ENCODE measurements at places on chromosomes 3 and 15.

DNA sequence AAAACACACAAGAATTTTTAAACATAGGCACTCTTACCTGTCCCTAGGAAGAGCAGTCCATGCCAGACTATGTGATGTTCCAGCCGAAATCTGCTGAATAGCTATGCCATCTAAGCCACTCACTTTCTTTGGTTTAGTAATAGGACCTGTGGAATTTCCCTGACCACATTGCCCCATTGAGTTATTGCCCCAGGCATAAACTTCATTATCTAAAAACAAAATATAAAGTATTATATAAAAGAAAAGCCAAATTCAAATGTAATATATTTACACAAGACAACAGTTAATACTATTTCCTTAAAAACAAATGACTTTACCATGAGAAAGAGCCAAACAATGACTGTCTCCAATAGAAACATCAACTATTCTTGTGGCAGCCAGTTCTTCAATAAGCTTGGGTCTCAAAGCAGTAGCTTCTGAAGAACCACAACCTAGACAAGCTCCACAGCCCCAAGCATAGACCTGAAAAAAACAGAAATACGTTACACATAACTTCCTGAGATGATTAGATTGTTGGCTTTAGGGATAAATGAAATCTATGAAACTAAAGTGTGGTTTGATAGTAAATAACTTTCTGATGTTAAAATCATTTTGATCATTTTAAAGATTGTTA lies 84.3 kb downstream of the HERC1 start:
- no peak for DNase-seq

- no peak for DNase-seq
Measured at GRCh38 chr15:83733206-83733605, 79.3 kb downstream of the ADAMTSL3 start.

DNA sequence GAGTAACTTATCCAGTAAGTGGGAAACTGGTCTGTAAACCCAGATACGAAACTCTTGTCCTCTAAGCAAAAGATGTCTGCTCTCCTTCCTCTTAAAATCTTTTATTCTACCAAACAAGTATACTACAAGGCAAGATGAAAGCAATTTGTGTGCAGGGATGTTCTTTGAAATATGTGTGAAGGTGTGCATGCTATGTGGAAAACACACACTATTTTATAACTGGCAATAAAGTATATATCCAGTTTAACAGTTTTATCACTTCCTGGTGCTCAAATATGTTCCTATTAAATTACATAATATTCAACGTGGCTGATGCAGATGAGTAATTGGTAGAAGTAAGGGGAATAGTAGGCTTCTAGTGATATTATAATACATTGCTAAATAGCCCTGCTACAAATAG lies 566.5 kb downstream of the ROBO2 start:
- no peak for DNase-seq

DNA sequence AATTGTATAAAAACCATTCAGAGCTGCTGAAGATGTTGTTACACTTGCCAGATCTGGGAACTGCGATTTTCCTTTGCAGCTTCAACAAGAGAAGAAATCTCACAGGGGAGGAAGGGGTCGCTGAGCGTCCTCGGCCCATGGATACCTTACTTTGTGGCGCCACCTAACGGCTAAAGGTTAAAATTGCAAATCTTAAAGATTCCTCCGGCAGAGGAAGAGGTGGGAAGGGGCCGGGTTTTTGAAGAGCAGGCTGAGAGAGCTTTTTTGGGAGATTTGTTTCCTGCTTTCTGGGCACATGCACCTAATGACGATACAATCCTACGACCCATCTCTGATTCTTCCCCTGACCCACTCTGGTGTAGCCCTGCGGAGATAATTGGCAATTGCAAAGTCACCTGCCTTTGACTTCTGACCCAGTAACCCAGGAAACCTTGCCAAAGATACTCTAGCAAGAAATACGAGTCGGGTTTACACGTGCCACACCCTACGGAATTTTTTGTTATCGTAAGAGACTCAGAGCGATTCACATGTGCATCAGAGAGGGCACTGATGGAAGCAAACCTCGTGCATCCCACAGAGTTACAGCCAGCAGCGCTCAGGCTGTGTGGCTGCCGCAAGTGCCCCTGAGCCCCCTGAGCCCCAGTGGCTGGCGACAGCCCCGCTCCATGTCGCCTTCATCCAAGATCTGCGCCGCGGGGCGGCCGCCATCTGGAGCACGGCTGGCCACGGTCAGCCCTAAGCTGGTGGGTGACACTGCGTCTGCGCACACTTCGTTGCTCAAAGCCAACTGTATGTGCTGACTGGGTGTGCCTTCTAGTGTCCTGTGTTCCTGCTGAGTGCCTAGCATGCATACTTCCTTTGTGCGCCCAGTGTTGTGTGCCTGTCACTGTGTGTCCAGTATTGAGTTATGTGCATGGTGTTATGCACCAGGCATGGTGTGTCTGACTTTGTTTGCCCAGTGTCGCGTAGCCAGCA lies 55.2 kb upstream of the CHRNA7 start:
- DNase-seq = peak; percentile 53

DNA sequence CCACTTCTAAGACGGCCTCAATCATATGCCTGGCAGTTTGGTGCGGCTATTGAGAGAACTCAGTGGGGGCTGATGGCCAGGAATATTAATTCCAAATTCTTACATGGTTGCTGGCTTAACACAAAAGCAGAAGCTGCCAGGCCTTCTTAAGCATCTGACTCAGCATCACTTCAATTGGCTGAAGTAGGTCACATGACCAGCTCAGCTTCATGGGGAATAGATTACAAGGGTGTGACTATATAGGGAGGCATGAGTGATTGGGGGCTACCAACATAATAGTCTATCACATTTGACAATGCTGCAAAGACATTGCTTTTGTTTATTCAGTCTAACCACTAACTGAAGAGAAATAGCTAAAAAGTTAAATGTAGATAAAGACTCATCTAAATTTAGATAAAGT lies 101.6 kb upstream of the ANKRD28 start:
- DNase-seq = no peak

GRCh38 chr3:61685755-61686154 lies 124.4 kb downstream of the PTPRG start:
- DNase-seq = no peak

- peak; percentile 83 for DNase-seq
Measured at GRCh38 chr15:62059816-62060112, 483 bp downstream of the VPS13C start.

DNA sequence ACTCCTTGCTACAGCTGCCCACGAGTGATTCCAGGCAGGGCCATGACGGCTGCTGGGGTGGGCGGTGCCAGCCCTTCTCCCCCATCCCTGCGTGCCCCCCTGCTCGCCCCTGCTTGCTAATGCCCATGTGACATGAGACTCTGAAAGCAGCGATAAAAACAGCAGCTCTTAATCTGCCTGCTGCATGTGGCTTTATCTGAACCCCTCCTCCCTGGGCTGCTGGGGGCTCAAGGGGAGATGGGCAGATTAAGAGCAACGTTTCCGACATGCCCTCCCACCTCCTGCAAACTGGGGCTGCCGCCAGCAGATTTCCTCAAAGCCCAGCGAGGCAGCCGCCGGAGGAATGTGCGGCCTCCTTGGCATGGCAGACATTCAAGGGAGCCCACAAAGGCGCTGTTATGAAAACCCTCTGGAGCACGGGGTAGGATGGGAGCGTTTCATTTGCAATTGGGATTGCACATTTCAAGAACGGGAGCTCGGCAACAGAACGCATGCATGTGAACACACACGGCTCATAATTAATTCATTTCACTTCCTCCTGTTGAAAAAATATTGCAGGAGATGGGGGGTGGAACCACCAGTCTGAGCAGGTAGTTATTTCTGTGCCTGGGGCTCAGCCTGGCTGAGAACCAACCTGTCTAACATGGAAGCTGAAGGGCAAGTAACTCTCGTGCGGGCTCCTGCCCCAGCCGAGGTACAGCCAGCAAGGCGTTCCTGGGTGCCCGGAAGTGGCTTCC lies 504.2 kb upstream of the PROK2 start:
- peak; percentile 49 for DNase-seq

DNA sequence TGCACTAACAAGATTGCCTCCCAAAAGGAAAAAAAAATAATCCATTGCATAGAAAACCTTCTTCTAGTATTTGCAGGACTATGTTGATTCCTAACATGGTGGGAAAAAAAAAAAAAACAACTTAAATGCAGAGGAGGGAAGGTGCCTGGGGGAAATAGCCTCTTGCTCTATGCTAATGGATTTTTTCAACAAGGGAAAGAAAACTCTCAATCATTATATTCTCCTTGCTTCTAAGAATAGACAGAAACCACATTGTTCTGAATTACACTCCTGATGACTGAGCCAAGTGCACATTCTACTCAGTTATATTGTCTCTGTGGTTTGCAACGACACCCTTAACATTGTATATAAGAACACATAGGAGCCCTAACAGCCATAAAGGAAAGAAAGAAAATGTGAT lies 760.2 kb downstream of the NAALADL2 start:
- no peak for DNase-seq

DNA sequence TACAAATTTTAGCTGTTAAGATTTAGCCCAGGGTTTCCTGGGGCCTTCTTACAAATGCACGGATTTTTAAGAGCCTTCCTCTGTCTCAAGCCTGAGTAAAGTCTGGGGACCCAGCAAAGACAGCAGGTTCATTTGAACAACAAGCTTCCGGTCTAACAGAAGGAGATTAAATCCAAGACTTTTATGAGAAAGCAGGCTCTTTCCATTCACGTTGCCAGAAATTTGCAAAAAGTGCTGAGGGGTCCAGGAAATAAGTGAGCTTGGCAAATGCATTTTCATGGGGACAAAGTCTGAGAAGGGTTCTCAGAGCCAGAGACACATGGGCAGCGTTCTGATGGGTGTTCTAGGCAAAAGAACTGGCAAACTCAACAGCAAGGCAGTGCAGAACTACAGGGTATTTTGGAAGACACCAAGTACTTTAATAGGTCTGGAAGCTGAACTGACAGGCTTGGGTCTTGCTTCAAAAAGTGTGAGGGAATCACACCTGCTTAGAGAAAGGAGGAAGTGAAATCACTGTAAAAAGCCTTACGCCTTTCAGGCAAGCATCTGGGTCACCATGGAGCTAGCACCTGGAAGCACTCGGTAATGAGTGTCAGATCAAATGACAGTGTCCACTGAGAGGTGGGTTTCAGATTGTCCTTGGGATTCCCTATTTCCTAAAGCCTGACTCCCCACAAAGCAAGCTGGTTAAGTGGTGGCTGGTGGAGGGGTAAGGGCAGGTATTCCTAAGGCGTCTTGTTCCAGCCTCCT lies 115.8 kb upstream of the ARHGEF3 start:
- DNase-seq = peak; percentile 72

- no peak for DNase-seq
Measured at GRCh38 chr3:21894459-21895340, 143.7 kb upstream of the ZNF385D start.

GRCh38 chr3:131031660-131032059 lies 5.0 kb downstream of the NEK11 start:
- DNase-seq = no peak

GRCh38 chr3:151875759-151876158 lies 2.3 kb downstream of the SUCNR1 start:
- DNase-seq = peak; percentile 10

- DNase-seq = no peak
Measured at GRCh38 chr3:47761046-47761445, 20.6 kb downstream of the SMARCC1 start.

GRCh38 chr3:99939876-99940275 lies 122.2 kb downstream of the CMSS1 start:
- no peak for DNase-seq

DNA sequence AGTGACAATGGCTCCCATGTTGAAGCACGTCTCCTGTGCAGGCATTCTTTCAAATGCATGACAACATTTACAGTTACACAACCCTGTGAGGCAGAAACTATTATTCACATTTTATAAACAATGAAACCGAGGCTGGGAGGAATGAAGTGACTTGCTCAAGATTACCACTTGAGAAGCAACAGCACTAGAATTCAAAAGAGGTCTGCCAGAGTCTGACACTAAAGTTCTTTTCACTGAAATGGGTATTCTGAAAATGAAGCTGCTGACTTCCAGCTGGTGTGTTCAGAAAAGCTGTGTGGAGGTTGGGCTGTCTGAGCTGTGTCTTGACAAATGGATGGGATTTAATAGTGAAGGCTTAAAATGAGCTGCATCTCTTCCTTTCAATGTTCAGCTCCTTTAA lies 104.4 kb downstream of the THSD4 start:
- no peak for DNase-seq

- DNase-seq = no peak
Measured at GRCh38 chr3:39592311-39593050, 125.0 kb downstream of the MOBP start.

- DNase-seq = no peak
Measured at GRCh38 chr3:189902230-189903186, 218.2 kb downstream of the P3H2 start.

GRCh38 chr3:14453876-14454638 lies 51.7 kb downstream of the SLC6A6 start:
- DNase-seq = no peak

- DNase-seq = no peak
Measured at GRCh38 chr15:88419830-88420229, 47.4 kb downstream of the MRPL46 start.

GRCh38 chr15:59148153-59148833 lies 43.3 kb downstream of the CCNB2 start:
- DNase-seq = no peak

Data from GM10248 (cell line).